ENCODE measurements at places on chromosomes 5 and 9. TPM values are rescaled to one million over a fixed set of nuclear protein-coding genes. Genes with fewer than 3 reads are reported as not detected.

GRCh38 chr9:34049630-34050384 is 1.1 kb upstream of the UBAP2 start:
- no peak for DNase-seq

DNA sequence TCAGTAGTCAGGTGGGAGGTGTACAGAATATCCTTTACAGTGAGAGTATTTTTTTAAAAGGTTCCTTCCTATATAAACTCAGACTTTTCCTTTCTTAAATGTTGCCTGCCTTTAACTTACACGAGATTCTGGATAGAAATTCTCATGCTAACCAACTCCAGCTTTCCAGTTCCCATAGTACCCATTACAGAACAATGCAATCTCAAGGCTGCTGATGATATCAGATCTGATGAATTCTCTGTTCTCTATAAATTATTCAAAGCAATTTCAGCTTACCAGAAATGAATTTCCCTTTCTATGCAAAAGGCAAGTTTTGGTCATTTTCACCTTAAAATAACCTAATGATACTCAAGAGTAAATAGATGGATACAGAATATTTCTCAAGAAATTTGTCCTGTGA is 90.3 kb downstream of the NUDT12 start:
- no peak for DNase-seq

DNA sequence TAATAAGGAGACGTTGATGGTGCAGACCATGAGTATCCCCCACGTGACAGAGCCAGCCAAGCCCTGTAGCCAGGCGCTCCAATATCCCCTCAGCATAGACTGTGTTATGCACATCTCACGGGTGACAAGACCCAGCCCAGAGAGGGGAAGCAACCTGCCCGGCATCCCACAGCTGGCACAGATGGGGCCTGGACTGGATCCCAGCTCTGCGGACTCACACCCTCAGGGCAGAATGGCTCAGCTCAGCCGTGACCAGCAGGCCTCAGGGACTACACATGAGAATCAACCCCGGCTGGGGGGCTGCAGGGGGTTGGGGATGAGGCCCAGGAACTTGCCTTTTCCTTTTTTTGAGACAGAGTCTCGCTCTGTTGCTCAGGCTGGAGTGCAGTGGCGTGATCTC is 11.7 kb downstream of the FIBCD1 start:
- DNase-seq, result no peak

- DNase-seq, result peak; percentile 62
These were observed 308.5 kb downstream of the RAB3C start for GRCh38 chr5:58891086-58891970.

- DNase-seq, result no peak
These were observed 639 bp downstream of the INVS start for GRCh38 chr9:100099722-100100042.

AFAP1L1 gene
- polyA plus RNA-seq, result 19.4 TPM

DNA sequence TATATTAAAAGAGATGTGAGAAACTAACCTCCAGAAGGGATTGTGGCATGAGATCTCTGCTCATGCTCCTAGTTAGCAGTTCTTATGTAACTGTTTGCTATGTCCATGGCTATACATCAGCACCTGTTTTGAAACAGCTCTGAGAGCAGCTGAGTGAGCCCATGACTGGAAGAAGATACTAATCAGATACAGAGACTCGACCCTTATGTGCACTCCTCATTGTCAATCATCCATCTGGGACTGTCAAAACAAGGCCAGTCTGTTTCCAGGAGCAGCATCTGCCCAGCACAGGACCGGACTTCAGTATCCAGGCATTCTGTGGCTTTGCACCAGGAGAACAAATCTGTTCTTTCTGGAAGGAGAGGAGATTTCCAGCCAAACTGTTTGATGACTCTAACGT is 77.7 kb downstream of the EFNA5 start:
- no peak for DNase-seq

DNA sequence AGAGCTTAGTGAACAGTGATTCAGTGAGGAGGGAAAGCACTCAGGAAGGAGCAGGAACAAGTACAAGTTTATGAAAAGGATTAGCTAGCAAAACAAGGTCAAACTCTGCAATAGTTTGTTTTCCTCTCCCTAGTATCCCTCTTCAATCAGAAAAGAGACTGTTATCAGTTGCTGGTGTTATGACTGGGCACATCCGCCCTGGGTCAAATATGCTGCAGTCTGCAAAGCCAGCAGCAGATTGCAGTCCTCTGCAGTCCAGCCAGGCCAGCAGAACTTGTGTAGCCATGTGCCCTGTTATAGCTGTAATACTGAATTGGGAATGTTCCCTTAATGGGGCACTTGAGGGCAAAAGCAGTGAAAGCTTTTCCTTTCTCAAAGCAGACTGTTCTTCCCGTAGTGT is 12.0 kb downstream of the PCDHAC2 start:
- no peak for DNase-seq

PTGDS gene
- 52.6 TPM for polyA plus RNA-seq

Measured in renal pelvis (tissue), 12 donors.